ENCODE measurements at places on chromosomes 6 and 20.

DNA sequence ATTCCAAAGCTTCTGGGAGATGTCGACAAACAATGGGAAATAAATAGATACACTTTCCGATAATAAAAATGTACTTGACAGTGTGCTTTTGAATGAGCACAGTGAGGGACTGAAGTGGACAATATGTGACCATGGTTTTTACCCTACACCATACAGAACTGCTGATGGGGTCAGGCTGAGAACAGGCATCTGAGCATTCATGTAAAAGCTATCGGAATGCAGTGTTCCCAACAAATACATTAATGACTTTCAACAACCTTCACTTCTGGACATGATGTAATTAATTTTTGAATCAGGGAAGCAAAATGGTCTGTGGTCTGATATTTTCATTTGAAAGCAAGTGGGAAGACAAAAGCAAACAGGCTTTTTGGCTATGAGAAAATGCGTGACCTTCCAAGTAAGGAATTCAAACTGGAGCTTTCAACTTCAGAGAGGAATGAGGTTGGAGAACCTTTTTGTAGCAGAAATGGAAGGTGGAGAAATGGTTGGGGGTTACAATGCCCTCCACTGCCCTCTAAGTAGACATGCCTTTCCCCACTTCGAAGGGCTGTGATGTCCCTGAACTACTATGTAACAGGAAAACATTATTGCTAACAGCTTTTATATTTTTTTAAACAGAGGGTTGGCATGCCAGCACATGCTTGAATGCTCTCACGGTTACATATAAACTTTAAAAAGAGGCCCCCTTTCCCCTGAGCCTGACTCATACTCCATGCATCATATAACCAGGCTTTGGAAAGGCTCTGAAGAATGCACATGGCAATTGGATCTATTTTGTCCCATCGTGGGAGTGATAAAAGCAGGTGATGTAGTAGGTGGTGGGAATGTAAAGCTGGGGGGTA is 203.5 kb upstream of the CITED2 start:
- DNase-seq = no peak

GRCh38 chr6:38163186-38164130 is 343.9 kb downstream of the ZFAND3 start:
- DNase-seq = no peak

DNA sequence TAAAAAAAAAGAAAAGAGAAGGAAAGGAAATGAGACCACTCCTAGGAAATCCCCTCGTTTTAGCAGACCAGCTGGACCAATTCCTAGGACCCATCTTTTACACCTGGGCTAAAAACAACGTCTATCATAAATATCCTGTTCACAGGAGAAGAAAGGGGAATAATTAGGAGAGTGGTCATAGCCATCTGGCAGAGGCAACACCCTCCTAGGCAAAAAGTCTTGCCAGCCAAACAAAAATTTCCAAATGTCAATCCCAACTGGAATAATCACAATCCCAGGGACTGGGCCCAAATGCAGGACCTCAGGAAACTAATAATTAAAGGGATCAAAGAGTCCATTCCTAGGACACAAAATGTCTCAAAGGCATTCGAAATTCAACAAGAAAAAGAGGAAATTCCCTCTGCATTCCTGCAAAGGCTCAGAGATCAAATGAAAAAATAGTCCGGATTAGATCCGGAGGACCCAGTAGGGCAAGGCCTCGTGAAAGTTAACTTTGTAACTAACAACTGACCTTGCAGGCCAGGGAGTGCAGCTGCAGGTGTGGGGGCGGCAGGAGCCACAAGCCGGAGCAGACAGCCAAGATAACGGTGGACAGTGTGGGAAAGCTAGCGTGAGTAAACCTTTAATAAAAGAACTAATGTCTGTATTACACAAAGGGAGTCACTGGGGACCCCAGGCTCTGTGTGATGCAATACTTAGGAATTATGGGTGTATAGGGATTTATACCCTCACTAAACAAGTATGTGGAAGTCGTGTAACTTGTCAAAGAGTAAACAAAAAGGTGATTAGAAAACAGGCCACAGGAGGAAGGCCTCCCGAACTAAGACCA is 11.7 kb downstream of the LCA5 start:
- no peak for DNase-seq

GRCh38 chr20:40913224-40914185 is 115.1 kb upstream of the TOP1 start:
- DNase-seq = no peak
